D341Med (cell line): ENCODE measurements at places on chromosomes 5 and 9.

DNA sequence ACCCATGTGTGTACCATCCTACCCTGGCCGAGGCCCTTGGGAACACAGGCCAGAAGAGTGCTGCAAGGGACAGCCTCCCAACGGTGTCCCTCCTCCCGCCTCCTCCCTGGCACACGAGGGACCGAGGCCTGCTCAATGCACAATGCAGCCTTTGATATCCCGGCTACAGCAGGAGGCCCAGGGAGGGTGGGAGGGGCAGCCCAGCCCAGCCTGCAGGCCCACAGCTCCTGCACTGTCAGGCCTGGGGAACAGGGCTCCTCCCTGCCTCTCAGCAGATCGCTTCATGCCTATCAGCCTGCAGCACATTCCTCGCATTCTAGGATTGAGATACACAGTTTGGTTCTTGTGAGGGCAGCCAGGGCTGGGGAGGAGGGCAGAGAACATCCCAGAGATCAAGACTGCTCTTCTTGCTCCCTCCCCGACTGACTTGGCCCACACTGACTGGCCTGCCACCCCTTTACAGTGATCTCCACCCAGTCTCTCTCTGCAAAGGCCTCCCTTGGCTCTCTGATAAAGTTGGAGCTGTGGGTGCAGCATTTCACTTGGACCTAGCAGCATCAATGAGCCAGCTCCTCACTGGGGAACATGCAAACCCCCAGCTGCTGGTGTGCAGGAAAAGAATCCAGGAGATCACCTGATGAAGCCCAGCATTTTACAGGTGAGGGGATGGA is at the start of gene SH3TC2:
Gene SH3TC2, minus strand, starts transcription at position 46 of the 671 bp plus-strand sequence. Its CDS starts 40 bp downstream, at position 6.
- DNase-seq: peak; percentile 31

GRCh38 chr5:30183795-30184194 is 1009.7 kb upstream of the CDH6 start:
- no peak for DNase-seq

GRCh38 chr5:180670586-180671359 is 21.4 kb upstream of the FLT4 start:
- DNase-seq: peak; percentile 58

- no peak for DNase-seq
Measured at GRCh38 chr5:6804766-6805501, 91.7 kb downstream of the TENT4A start.

DNA sequence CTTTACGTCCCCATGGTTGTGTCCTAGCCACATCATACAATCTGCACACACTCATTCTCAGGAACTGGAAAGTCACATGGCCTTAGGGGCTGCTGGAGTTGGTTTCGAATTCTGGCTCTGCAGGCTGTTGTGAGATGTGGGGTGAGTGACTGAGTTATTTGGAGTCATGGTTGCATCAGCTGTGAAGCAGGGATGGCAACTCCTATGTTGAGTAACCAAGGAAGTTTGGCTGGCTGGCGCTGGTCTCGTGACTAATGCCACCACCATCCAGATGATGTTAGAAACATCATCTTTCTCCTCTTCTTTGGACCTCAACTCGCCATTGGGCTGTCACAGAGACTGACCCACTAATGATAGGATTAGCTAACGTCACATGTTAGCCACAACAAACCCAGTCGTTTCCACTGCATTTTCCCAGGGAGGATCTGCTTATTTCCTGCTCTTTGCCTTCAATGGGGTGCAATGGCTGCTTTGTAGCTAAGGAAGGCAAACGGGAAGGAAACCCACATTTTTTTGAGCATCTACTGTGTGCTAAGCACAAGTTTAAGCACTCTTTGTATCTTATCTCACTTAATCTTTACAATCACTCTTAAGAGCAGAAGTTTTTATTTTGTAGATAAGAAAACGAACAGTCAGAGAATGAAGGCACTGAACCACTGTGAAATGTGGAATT is 78.1 kb upstream of the UBTD2 start:
- no peak for DNase-seq
